Ureter (tissue), 1 donor: ENCODE measurements at places on chromosomes 5 and 9.

GRCh38 chr9:134658378-134658955 is 16.9 kb downstream of the COL5A1 start:
- no peak for DNase-seq

DNA sequence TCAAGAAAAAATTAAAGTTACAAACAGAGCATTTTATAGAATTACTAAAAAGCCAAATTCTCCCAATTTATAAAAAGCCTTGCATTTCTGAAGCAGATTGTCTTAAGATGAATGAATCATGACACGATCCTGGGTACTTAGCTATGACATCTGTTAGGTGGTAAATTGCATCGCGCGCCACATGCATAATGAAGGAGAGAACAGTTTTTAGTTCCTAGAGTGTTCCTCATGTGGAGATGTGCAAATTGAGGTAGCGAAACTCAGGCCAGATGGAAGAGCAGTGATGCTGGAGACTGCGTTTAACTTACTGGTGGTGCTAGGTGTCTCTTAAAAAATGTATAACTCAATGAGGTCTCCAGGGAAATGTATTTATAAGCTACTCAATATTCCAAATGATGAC is 516.1 kb downstream of the EFNA5 start:
- DNase-seq: no peak

GRCh38 chr9:97848480-97849237 is 4.4 kb upstream of the FOXE1 start:
- DNase-seq: no peak

- DNase-seq: no peak
These were observed 1766.1 kb upstream of the C9orf72 start for GRCh38 chr9:29339387-29339786.

DNA sequence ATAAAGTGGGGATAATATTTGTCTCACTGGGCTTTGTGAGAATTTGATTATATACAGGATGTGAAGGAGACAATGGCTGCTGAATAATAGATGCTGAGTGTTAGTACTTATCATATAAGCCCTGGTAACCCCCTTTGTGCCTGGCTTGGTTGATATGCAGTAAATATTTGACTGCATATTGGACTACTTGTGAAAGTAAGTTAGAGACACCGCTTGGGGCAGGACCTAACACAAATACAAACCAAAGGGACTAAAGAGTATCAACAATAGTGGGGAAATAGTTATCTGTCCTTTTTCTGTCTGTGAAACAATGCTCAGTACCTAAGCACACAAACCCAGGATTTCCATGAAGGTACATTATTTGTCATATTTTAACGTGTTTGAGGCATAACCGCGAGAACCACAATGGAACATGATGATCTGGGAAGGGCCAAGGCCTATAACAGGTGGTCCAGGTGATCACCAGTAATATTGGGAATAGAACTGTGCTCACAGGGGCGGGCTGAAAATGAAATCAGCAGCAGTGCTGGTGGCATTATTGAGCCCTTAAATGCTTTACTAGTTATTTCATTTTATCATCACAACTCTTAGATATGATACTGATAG is 138.2 kb upstream of the SMARCA2 start:
- no peak for DNase-seq

DNA sequence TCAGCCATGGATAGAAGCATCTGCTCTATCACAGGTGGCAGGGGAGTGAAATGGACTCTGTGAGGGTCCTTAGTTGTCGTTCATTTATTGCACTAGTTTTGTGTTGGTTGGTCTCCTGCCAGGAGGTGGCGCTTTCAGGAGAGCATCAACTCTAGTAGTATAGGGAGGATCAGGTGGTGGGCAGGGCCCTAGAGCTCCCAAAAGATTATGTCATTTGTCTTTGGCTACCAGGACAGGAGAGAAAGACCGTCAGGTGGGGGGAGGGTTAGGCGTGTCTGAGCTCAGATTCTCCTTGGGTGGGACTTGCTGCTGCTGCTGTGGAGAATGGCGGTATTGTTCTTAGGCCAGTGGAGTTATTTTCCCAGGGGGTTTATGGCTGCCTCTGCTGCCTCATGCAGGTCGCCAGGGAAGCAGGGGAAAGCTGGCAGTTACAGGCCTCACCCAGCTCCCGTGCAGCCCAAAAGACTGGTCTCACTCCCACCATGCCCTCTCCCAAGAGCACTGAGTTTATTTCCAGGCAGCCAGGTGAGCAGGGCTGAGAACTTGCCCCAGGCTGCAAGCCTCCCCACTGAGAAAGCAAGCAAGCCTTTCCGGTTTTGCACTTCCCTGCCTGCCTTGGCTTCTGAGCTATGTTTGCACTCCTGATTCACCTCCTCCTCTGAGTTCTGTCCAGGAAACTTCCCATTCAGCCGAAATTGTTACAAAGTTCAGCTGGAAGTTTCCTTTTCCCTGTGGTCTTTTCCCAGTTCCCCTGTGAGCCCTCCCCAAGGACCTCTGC is 317.3 kb downstream of the TAF11L14 start:
- DNase-seq: no peak

DNA sequence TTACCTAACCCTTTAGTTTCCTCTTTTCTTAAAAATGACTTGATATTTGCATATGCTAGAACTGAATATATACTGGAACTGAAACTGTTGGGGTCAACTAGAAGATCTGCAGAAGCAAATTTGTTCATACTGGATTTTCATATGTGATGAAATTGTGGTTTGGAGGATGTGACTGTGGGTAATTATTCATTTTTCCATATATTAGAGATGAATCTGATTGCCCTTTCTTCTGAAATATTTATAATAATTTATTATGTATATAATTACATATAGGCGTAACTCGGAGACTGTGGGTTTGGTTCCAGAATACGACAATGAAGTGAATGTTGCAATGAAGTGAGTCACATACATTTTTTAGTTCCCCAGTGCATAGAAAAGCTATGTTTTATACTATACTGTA is 149.1 kb downstream of the ATP10B start:
- DNase-seq: no peak

DNA sequence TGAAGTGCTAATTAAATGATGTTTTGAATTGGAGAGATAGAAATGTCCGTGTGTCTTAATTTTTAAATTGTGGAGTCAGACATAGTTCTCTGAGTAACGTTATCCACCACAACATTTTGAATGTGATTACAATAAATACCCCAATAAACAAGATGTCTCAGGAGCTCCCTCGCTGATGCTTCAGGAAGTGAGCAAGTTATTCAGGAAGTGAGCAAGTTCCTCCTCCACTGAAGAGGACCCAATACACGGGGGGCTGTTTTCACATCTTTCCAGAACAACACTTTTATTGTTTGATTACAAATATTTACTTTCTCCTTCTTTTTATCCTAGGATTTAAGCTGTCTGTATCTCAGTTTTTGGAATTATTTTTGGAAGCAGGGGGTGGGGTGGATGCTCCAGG is 363.8 kb downstream of the LRRC70 start:
- DNase-seq: no peak

DNA sequence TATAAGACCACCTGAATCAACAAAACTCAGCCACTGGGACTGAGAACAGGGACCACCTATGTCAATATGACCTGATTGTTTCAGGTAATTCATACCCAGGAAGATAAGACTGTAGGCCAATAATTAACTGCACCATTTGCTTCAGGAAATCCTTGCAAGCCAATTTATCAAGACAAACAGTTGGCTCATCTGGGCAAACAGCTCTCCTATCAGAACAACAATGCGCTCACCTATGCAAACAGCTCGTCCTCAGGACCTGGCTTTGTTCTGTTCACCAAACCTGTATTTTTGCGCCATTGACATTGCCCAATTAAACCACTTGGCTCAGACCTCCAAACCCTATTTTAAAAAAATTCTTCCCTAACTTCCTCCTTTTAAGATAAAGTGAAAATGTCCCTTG is 92.3 kb upstream of the MARCHF11 start:
- no peak for DNase-seq
